ENCODE measurements at places on chromosomes 5 and 9.

- DNase-seq = peak; percentile 33
Measured at GRCh38 chr5:73507062-73507461, 8.8 kb downstream of the BTF3 start.

- DNase-seq = no peak
Measured at GRCh38 chr9:136901516-136902258, 15.4 kb downstream of the TRAF2 start.

DNA sequence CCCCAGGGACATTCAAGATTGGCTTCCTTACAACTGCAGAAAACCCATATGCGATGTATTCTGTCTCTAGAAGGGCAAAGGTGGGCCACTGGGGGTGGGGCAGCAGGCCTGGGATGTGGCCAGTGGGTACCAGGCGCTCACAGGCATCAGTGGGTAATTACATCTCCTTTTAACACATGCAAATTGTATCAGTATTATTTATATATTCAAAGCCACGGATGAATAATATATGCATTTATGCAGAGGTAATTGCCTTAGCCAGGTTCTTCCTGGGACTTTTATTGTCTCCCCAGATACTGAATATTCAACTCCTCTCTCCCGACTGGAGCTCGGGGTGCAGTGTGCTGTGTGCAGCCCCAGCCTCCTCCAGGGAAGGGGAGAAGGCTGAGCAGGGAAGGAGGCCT lies 109.4 kb upstream of the MVB12B start:
- DNase-seq = no peak

DNA sequence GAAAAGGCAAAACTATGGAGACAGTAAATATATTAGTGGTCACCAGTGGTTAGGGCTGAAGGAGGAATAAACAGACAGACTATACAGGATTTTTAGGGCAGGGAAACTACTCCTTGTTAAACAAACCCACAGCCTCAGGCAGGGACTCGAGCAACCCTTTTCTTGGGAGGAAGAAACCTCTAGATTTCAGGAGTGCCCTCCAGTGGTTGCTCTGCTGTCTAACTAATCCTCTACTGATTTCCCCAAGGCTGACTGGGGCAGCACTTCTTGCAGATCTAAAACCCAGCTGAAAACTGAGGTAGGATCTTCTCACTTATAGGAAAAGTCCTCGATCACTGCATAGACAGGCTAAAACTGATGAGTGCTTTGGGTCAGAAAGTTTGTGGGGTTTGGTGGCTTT lies 176.8 kb downstream of the ISOC1 start:
- no peak for DNase-seq

DNA sequence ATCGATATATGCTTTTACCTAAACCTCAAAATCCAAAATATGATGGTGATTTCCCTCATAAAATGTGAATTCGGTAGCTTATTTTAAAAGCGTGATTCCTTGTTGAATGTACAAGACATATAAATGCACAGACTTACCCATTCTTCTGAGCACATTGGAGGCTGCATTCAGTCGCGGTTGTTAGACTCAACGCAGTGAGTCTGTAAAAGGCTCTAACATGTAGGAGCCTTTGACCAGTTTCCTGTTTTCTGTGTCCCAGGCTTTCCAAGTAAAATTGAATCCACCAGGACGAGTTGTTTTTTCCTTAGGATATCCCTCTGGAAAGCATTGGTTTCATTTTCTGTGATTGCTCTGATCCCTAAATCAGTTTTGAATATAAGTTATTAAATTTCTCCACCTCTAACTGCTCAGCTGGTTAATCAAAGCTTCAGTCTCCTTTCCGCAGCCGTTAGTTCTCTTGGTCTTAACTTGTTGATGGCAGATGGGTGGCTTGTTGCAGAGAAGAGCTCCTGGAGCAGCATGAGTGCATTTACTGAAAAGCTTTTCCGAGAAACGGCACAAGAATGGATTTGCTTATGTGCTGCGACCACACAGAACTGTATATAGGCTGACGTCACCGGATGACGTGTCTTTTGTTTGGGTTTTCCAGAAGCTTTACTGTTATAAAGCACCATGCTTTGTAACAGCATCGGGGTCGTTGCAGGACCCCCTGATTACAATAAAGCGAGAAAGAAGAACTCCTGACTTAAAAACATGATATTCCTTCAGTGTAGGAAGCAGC lies at the start of gene LRRTM2:
TSS of gene LRRTM2 (minus strand) at position 565 of the 781 bp plus-strand sequence. CDS start at position 141, 424 bp downstream.
- DNase-seq = peak; percentile 74

- DNase-seq = peak; percentile 40
Measured at GRCh38 chr5:57495285-57496086, 12.9 kb upstream of the ACTBL2 start.

DNA sequence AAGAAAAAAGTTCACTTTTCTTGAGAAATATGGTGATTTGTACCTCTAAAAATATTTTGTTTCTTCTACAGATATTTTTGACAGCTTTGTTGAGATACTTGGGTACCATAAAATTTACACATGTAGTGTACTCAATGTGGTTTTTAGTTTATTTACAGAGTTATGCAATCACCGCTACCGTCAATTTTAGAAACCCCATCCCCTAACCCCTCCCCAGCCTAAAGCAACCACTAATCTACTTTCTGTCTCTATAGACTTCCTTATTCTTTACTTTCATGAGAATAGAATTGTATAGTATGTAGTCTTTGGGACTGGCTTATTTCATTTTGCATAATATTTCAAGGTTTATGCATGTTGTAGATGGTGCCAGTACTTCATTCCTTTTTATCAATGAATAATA lies 45.0 kb upstream of the TDRD7 start:
- DNase-seq = no peak

DNA sequence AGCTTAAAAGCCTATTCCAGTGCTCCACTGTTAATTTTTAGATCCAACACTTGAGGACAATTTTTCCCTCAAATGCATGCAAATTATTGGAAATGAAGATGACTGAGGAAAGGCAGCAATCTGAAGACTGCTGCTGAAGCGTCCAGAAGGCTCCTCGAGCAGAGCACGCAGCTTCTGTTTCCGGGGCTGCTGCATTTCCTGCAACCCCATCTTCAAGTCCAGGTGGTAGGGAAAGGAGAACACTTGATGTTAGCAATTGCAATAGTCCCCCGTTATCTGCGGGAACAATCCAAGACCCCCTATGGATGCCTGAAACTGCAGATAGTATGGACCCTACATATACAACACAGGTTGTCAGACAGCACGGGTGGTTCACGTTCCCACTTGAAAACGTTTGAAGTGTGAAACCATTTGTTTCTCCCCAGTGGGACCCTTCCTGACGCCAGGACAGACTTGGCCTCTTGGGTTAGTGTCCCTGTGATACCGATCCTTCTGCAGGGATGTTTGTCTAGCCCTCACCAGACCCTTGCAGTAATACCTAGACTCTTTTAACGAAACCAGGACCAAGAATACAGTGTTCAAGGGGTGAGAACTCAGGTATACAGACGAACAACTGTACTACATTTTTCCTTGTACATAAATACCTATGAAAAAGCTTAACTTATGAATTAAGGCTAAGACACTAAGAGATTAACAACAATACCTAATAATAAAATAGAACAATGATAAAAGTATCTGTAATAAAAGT lies 152.3 kb downstream of the HSD17B3 start:
- DNase-seq = no peak

DNA sequence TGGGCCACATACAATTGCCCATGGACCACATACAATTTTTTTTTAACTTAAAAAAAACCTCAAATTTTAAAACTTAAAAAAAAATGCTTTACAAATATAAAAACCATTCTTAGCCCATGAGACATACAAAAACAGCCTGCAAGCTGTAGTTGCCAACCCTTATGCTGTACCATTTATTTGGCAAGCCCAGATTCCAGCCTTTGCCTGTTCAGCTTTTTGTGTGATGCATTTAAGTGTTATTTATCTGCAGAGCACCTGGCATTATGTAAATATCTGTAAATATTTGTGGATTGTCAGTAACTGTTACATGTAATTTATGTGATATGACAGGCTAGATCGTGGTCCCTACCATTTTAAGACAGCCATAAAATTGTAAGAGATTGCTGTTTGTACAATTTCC lies 32.6 kb downstream of the HEXB start:
- DNase-seq = no peak

DNA sequence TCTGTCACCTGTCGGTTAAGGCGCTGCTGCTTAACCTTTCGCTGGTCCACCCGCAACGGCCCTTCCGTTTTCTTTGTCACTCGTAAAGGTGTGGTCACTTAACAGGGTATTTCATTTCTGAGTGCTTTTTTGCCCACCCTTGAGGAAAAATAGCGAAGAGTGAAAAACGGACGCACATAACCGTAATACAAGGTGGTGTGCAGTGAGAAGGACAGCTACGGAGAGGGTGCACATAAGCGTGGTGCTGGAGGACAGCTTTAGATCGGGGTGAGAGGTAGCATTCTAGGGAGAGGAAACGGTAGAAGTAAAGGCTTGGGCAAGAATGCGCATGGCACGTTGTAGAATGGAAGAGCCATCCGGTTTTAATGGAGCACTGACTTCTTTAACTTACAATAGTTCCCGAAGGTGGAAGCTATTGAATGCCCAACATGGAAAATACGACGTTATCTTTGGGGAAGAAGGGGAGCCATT lies 761 bp downstream of the CCT5 start:
- no peak for DNase-seq

GRCh38 chr5:154631141-154631540 lies 124.0 kb upstream of the LARP1 start:
- no peak for DNase-seq

GRCh38 chr5:89137148-89137547 lies 254.2 kb upstream of the MEF2C start:
- DNase-seq = no peak

- DNase-seq = no peak
Measured at GRCh38 chr5:123012321-123012720, 24.2 kb downstream of the PPIC start.

DNA sequence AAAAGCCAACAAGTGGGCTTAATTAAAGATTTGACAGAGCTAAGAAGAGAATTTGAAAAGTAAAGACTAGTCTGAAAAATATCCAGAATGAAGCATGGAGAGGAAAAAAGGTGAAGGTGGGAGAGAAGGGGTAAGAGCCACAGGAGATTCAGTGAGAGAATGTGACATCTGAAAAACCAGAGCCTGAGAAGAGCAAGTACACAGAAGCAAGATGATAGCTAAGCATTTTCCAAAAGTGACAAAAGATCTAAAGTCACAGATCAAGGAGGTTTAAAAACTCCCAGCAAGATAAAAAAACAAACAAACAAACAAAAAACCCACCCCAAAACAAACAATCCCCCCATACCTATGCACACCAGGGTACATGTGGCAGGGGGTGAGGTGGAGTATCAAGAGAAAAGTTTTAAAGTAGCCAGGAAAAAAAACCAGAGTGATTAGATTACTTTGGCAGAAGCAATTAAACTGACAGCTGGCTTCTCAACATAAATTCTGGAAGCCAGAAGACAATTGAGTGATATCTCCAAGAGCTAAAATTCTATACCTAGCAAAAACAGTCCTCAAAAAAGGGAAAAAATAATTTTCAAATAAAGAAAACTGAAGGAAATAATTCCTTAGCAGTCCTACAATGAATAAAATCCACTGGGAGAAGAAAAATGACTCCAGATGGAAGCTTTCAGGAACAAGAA lies 111.4 kb downstream of the RAPGEF6 start:
- DNase-seq = no peak

DNA sequence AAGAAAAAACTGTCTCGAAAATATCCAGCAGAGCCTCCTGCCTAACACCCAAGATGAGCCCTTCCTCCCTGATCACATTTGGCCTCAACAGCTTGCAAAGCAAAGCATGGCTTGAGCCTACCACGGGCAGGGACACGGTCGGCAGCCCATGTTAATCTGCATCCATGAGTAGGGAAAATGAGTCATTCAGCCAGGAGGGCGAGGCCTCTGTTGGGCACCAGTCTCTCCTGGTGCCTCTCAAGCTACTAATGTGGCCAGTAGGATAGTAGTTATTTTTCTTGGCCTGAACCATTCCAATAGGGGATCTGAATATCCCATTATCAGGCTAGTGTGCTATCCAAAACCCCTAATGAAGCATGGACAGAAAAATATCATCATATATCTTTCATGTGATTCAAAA lies 43.0 kb upstream of the SHB start:
- DNase-seq = no peak

DNA sequence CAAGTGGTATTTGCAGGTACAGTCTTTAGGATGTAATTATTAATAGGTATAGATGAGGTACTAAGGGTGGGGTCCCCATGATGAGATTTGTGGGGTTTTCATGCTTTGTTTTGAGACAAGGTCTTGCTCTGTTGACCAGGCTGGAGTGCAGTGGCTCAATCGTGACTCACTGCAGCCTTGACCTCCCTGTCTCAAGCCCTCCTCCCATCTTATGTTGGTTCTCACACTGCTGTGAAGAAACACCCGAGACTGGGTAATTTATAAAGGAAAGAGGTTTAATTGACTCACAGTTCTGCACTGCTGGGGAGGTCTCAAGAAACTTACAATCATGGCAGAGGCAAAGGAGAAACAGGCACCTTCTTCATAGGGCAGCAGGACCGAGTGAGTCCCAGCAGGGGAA lies 217.5 kb downstream of the CDK5RAP2 start:
- no peak for DNase-seq

GRCh38 chr5:74282490-74282889 lies 358.0 kb downstream of the ENC1 start:
- no peak for DNase-seq

GRCh38 chr9:36632892-36633291 lies 60.2 kb downstream of the MELK start:
- peak; percentile 30 for DNase-seq

DNA sequence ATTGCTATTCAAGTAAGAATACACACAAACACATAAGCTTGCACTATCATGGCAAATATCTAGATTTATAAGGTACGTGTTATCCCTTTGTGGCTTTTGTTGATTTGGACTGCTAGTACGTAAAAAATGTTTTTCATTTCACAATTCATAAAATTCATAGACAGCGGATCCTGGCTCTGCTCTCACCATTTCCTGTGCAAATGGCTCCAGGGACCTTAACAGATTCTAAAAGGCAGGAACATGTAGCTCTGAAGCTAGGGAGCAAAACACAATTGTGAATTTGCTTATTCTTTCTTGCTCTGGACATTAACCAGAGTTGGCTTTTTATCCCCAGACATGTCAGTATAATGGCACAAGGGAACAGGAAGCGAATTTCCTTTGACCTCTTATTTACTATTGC lies 1019.9 kb upstream of the WWC1 start:
- no peak for DNase-seq

- DNase-seq = peak; percentile 74
Measured at GRCh38 chr5:100647461-100648230, 112.5 kb downstream of the FAM174A start.

- no peak for DNase-seq
Measured at GRCh38 chr5:150052956-150053712, 33.2 kb downstream of the CSF1R start.

GRCh38 chr5:96922499-96923244 lies 13.2 kb upstream of the LNPEP start:
- no peak for DNase-seq

DNA sequence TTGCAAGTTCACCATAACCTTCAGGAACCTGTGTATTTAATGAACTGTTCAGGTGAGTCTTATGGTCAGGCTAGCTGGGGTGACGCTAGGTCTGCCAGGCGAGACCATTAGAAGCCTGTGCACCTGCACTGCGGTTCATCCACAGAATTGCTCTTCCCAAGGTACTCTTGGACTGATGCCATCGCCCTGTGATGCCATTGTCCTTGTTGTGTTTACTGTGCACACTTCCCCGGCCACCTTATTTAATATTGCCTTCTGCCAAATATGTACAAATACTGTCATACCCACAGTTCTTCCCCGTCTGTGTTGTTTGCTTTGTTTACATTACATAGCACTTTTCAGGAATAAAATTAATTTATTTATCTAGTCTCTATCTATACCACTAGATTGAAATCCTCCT lies 66.3 kb downstream of the RCL1 start:
- no peak for DNase-seq
